ENCODE measurements at places on chromosomes 6 and 20.

DNA sequence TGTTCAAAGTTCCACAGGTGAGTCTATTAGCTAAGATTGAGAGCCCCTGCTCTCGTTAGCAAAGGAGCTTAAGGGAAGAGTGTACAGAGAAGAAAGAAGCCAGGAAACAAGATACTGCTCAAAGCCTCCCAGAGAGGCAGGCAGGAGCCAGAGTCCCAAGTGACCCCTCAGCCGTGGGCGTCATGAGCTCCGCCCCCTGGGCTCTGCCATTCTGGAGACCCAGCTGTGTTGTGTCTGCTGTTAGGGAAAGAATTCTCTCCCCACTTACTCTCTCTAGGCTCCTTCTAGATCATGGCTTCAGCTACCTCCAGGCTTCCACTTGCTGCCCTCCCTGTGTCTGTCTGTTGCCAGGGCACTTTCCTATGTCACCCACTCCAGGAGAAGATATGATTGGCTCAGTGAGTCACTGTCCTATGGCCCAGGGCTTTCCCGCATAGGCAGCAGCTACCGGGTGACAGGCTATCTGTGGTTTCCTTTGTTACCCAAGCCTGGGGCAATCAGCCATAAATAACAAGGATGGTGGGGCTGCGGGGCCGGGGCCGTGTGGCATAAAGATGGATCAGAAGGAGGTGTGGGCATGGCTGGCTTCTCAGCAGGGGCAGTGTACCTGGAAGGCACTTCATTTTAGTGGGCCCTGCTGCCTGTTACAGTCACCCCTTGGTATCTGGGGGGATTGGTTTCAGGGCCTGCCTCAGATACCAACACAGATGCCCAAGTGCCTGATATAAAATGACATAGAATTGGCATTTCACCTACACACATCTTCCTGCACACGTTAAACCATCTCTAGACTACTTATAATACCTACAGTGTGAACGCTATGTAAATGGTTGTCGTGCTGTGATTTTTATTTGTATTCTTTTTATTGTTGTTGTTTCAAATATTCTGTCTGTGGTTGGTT lies 118.9 kb downstream of the ARMC2 start:
- peak; percentile 50 for DNase-seq

GRCh38 chr6:162917506-162917905 lies 189.7 kb downstream of the PACRG start:
- no peak for DNase-seq

DNA sequence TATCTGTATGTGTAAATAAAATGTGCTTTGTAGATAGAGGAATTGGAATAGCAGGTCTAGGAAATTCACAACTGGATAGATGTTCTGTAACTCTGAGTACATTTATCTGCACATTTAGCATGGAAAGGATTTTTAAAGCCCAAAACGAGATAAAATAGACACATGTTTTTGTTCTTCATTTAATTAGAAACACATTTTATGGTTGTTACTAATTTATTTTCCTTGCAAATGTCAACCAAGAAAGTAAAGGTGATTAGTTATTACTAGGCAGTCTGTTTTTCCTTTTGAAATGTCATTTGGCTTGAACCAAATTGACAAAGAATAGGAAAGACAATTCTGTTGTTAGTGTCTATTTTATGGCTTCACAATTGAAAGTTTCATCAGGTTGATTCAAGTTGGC lies 769 bp downstream of the PRL start:
- DNase-seq, result no peak

- no peak for DNase-seq
Measured at GRCh38 chr6:43836507-43837240, 66.7 kb downstream of the VEGFA start.

- no peak for DNase-seq
Measured at GRCh38 chr6:43265564-43265963, 22.3 kb downstream of the TTBK1 start.

DNA sequence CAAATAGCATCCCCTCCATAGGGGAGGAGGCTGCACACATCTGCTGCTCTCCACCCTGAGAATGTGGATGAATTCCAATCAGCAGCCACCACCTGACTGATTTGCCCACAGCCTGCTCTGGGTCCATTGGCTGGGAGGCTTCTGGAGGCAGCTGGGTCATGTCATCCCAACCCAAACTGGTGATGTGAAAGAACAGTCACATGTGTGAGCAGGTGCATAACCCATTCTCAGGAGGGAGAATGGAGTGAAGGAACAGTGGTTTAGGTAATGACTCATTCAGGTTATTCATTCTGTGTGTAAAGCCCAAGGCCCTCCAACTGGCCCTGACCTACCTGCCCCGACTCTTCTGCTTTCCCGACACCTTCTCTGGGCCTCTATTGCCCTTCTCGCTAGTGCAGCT lies 90.9 kb upstream of the GCM1 start:
- DNase-seq, result no peak

DNA sequence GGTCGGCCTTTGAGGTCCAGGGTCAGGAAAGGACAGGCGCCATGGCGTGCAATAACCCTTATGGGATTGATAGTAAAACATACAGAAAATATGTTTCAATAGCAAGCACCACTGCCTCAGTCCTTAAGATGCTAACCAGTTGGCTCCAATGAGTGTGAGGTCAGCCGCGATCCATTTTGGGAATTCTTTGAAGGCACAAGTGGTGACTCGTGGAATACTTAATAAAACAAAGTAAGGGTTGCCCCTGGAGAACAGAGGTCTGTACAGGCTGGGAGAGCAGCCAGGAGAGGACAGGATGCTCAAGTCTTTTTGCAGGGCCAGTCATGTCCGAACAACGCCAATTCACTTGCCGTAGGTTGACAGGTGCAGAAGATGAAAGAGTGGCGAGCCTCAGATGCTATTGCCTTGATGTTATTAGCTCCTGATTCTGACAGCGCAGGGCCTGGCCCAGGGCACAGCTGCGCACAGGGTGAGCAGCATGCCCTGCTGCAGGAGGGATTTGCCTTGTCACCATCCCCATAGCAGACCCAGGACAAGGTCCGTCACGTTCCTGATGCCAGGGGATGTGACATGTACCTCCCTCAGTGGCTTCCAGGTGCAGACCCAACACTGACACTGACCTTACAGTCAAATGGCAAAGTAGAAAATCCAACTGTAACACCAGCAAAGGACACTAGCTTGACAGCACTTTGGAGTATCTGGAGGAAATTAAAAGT lies 21.8 kb downstream of the SYNDIG1 start:
- DNase-seq, result no peak

DNA sequence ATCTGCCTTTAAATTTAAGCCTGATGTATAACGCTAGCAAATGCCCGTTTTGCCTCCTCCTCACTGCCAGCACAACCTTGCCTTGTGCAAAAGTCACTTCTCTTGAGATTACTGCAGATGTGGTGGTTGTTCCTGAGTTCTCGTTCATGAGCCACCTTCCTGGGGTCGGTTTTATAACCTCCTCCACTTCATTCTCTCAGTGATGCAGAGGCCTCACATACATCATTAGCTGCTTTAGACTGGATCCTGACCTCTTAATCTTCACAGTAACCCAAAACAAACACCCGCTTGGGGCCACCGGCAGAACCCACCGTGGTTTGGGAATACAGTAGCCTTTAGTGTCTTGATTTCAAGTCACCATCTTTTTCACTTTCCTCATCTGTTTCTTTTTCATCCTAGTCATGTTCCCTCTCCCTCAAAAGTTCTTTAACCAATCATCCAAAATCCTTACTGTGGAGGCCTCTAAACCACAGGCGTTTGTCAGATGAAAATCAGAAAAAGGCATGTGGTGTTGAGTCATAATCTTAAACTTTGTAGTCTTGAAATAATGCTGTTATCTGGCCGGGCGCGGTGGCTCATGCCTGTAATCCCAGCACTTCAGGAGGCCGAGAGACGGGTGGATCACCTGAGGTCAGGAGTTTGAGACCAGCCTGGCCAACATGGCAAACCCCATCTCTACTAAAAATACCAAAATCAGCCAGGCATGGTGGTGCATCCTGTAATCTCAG lies 430.3 kb upstream of the SOX4 start:
- no peak for DNase-seq

- DNase-seq, result no peak
Measured at GRCh38 chr6:146876271-146877151, 277.7 kb downstream of the ADGB start.

DNA sequence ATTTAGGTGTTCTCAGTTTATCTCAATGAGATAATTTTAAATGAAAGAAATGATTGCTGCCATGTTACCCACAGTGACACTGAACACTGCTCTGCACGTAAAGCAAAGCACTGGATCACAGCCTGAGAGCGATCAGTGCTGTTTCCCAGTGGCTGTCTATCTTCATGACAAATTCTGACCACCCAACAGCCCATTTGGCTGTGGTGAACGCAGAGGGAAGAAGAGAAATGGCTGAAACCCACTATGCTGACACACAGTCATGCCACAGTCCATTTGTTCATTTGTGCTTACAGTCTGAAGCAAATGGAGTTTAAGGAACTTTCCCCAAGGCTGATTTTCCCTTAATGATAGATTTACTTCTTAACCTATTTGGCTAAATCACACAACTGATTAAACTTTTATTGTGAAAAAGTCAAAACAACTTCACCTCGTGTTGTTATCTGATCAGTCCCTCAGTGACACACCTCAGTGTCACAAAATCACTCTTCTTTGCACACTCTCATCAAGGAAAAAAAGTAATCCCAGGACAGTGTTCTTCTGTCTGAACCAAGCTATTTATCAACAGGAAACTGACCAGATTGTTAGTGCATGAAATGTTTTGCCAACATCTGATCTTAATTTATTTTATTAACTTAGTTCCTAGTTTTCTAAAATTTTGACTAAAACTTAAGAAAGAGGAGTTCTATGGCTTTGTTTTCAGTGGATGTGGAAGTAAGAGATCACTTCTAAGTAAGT lies 225.1 kb downstream of the TBX18 start:
- DNase-seq, result no peak

DNA sequence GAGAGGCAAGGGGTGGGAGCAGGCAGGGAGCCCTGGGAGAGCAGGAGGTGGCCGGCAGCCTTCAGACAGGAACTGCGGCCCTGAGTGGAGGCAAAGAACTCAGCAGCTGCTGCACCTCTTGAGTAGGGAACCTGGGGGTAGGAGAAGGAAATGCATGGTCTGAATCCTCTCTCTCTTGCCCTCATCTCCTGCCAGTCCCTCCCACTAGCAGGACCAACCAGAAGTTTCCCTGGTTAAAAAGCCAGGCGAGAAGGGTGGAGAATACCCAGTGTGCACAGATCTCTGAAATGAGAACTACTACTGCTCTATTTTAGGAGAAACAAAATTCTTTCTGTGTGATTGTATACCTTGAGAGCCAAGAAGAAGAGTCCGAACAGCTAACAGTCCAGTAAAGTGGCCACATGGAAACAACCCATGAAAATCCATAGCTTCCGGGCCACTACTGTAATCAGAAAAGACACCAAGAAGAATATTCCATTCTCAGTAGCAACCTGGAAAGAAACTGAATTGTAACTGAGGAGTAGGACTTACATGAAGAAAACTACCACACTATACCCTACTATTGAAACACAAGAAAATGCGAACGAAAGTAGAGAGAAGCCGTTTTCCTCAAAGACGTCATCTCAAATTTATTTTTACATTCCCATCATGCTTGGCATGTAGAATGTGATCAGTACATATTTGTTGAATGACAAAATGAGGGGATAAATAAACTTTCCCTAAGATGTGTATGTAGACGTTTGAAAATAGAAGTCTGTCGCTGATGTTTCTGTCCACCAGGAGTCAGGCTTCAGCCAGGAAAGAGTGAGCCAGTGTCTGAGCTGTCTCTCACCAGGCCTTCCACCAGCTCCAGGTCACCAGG lies 25.6 kb downstream of the WRNIP1 start:
- peak; percentile 47 for DNase-seq

DNA sequence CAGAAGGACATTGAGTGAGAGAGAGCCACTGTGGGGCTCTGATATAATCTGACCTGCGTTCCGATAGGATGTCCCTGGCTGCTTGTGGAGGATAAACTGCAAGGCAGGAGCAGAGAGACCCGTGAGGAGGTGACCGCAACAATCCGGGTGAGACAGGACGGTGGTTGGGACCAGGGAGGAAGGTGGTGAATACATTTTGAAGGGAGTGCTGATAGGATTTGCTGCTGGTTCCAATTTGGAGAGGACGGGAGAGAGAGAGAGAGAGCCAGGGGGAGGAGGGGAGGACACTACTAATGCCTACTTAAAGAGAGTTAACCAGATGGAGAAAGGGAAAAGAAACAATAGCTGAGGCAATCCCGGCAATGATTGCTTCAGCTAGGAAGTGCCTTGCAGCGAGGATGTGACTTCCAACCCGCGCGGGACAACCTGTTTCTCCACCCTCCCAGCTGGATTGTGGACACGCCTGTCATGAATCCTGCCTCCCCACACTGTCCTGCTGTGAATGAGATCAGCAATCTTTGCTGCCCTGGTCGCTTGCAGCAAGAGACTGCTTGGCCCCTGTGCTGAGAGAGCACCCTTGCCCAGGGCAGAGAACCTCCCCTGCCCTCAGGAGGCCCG lies 199.0 kb upstream of the KCNG1 start:
- DNase-seq, result no peak

- DNase-seq, result no peak
Measured at GRCh38 chr6:5818959-5819358, 187.8 kb downstream of the NRN1 start.

GRCh38 chr20:50344232-50345071 lies 153.8 kb downstream of the CEBPB start:
- DNase-seq, result peak; percentile 43

DNA sequence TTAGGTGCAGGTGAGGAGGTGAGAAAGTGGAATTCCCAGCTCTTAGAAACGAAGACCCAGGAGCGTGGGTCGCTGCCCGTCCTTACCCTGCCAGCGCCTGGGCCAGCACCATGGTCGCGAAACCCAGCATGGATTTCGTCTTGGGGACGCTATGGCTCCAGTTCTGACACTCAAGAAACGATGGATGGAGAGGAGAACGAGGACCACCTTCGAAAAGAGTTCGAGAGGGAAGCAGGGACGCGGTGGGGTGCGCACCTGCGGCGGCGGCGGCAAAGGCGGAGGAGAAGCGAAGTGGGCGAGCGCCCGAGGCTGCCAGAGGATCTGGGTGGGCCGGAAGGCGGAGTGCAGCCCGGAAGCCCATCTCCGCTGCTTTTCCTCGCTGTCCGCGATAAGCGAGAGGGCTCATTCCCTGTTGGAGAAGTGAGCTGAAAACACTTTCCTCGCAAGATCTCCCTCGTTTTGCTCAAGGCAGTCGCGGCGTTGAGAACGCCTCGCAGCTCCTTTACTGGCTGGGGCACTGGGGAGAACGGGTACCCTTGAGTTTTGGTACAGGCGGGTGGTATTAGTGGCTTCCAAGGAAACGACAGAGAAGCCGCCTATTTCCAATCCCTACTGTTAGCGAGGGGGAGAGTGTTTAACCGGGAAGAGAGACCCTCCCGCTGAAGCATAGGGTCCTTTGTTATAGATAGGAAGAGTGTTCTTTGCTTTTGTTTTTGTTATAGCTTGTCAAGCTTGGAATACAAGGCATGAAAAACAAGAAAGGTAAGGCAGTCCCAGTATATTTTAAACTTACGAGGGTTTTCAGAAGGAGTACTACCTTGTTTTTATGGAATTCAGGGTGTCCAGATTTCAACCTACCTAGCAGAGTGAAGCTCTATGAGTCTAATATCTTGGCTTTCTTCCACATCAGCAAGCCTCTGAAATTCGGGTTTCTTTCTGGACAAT lies 109.5 kb downstream of the TRIM27 start:
- no peak for DNase-seq

- DNase-seq, result no peak
Measured at GRCh38 chr6:9087470-9087869, 652.1 kb upstream of the SLC35B3 start.
